ENCODE measurements at places on chromosomes 12 and 14.

GRCh38 chr12:171276-171675 lies 42.7 kb downstream of the SLC6A12 start:
- no peak for DNase-seq

DNA sequence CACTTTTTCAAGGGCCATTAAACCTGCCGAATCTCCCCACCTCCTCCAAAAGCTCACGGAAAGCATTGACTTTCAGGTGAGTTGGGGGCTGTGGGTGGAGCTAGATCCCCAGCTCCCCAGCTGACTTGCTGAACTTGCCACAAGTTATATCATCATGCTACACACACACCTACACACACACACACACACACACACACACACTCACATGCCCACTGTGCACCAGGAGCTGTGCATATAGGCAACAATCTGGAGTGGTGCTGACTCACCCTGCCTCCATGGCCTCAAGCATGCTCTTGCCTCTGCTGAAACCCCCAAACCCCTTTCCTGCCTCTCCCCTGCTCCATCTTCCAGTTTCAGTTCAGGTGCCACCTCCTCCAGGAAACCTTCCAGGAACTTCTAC lies 26.1 kb downstream of the SERPINA3 start:
- DNase-seq: no peak

GRCh38 chr14:20971705-20972021 lies 16.4 kb downstream of the RNASE2 start:
- DNase-seq: no peak

DNA sequence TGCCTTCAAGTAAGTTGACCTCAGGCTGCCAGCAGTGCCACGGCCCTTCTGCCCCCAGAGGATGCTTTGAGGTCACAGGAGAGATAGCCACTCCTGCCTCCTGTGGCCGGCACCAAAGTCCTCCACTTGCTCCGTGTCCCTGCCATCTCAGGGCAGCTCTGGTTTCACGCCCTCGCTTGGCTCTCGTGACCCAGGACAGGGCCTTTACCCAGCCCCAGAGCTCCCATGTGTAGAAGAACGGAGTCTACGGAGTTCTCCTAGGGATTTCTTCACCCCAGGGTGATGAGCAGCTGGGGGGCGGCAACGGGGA lies 178.1 kb downstream of the ADGRD1 start:
- no peak for DNase-seq

GRCh38 chr14:55073856-55074255 lies 22.4 kb downstream of the MAPK1IP1L start:
- DNase-seq: peak; percentile 58

- DNase-seq: no peak
Measured at GRCh38 chr12:129190827-129191226, 337.5 kb downstream of the GLT1D1 start.

DNA sequence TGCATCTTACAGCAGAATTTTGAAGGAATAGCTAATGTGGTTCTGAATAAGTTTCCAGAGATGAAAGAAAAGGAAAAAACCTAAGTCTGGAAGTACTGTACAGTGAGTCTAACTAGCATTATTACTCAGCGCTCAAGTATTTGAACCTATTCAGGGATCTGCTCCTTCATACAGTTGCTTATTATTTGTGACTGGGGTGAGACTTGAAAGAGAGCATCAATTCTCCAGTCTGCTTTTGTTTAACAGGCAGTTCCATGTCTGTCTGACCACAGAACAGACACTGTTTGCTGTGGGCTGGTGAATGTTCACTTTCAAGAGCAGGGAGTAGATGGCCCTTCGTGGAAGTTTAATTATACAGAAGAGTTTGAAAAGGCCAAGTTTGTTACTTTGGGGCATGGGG lies 9.3 kb downstream of the ETV6 start:
- DNase-seq: peak; percentile 75

GRCh38 chr12:78746001-78746400 lies 118.6 kb upstream of the SYT1 start:
- no peak for DNase-seq

- DNase-seq: no peak
Measured at GRCh38 chr12:52331833-52332232, 10.6 kb upstream of the KRT83 start.

DNA sequence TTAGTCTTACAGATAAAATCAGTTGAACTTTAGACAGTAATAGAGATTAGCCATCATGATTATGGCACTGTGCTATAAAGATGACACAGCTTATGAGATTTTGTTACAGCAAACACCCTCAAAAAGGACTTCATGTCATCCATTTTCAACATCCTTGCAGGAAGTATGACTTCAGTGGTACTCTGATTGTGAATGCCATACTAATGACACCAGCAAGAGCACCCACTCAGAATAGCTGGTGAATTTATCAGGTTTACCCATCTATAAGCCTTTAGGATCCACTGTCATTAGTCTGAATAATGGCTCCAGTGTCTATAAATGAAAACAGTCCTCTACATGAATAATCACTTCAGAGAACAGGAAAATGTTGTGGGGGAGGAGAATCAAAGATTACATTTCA lies 615.2 kb downstream of the RPS29 start:
- no peak for DNase-seq

DNA sequence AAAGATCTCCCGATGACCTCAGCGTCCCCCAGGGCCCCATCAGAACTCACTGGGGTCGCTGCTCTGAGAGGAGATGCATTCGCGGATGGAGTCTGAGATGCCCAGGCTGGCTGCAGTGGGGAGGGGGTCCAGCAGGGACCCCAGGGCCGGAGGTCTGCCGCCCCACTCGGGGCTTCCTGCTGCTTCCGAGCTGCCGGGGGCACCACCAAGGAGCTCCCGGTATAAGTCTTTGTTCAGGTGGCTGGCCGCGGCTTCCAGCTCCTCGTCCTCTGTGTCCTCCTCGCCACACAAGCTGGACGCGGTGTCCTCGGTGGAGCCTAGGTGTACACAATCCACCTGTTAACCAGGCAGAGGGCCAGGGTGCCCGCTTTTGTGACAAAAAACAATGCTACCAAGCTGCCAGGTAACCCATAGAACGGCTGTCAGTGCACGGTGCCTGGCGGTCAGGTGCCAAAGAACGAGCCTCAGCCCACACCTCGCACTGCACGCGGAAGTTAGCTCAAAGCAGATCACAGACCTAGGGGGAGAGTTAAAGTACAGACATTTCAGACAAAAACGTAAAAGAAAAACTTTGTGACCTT lies 26.6 kb upstream of the BTBD6 start:
- no peak for DNase-seq

DNA sequence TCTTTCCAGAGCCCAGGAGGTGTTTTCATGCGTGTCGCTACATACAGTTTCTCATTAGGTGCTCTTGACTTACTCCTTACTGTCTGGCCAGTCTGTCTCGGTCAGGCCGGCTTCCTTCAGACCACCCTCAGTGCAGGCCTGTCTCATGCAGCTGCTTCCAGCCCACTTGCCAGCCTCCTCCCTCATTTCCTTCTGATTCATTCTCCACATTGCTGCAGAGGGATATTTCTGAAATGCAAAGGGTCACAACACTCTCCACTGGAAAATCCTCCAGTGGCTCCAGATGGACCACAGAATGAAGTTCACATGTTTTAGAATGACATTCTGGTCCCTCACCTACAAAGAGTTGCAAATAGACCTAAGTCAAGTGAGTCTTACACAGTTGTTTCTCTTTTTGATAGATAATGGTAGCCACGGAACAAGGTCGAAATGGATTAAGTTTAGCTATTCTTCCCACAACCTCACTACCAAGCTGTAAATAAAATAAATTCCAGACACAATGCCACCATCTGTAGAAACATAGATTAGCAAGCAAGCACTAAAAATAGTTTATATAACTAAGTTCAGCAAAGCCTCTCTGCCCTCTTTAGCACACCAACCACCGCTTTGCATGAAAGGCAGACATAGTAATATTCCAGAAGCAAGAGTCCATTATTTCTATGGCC lies 146.9 kb downstream of the ESR2 start:
- DNase-seq: no peak
